ENCODE measurements at places on chromosomes 5 and 9.

GRCh38 chr5:181043285-181044092, 3.4 kb downstream of the BTNL9 start:
- DNase-seq: no peak

- no peak for DNase-seq
These were observed 34.3 kb downstream of the ZNF462 start for GRCh38 chr9:106897236-106897635.

- no peak for DNase-seq
These were observed 10.8 kb upstream of the SLC9A3 start for GRCh38 chr5:534743-535671.

GRCh38 chr9:108761655-108762347, 94.0 kb downstream of the ACTL7B start:
- no peak for DNase-seq

DNA sequence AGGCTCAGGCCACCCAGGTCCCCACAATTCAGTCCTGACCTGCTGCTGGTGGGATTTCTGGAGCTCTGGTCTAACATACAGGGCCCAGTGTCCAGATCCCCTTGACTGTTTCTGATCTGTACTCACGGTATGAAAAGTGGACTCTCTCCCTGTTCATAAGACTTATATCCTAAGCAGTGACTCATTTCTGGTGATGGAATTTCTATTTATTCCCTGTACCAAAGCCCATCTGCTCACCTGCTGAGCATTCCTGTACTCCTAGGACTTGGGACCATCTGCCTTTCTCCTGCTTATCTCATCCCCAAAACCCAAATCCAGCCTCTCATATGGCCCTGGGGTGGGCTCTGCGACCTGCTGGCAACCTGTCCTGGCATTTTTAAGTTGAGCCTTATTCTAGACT, 86.6 kb downstream of the APBA1 start:
- no peak for DNase-seq

DNA sequence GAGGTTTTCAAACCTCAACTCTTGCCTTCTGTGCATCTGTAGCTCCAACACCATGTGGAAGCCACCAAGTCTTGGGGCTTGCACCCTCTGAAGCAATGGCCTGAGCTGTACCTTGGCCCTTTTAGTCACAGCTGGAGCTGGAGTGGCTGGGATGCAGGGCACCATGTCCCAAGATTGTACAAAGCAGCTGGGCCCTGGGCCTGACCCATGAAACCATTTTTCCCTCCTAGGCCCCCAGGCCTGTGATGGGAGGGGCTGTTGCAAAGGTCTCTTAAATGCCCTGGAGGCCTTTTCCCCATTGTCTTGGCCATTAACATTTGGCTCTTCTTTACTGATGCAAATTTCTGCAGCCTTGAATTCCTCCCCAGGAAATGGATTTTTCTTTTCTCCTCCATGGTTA, 11.8 kb upstream of the ENTREP1 start:
- no peak for DNase-seq

DNA sequence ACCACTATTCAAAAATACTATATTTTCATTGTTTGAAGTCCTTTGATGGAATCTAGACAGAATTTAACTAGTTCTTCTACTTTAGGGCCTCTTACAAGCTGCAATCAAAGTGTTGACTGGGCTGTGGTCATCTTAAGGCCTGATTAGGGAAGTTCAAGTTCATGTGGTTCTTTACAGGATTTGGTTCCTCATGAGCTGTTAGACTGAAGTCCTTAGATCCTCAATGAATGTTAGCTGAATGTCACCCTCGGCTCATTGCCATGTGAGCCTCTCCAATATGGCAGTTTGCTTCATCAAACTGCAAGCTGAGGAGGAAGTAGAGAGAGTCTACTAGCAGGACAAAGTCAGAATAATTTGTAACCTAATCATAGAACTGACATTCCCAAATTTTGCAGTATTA, 135.1 kb downstream of the CSNK1G3 start:
- DNase-seq: no peak

DNA sequence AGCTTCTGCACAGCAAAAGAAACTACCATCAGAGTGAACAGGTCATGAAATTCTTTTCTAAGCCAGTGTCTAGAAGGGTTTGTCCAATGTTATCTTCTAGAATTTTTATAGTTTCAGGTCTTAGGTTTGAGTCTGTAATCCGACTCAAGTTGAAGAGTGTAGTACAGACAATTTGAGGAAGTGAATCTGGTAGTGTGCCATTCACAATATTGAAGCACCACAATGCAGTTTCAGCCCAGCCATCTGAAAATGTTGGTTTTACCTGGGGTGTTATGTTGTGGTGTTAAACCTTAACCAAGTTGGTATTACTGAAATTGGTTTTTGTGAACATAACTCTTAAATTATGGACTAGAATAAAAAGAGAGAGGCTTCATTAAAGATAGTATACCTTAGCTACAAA, 77.2 kb downstream of the ADAMTS16 start:
- DNase-seq: no peak

- DNase-seq: no peak
These were observed 130.8 kb downstream of the ARHGAP26 start for GRCh38 chr5:142900927-142901326.

GRCh38 chr5:121976979-121977378, 15.2 kb downstream of the SRFBP1 start:
- no peak for DNase-seq

DNA sequence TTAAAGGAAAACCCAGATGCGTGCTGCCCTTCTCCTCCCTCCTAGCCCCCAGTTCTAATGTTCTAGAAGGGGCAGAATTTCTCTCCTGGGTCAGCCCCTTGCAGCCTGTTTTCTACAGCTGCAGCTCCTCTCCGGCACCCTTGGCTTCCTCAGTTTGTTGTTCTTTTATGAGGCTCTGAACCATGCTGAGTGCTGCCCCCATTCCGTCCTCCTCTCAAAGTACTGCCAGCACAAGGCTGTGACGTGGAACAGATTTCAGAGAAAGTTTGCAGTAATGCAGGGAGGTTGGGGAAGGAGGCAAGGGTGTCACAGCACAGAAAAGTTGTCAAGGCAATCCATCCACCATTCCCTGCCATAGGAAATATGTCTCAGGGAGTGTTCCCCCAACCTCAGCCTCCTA, 63.3 kb downstream of the RGS3 start:
- no peak for DNase-seq

GRCh38 chr9:138060881-138061280, 183.3 kb downstream of the CACNA1B start:
- DNase-seq: no peak

DNA sequence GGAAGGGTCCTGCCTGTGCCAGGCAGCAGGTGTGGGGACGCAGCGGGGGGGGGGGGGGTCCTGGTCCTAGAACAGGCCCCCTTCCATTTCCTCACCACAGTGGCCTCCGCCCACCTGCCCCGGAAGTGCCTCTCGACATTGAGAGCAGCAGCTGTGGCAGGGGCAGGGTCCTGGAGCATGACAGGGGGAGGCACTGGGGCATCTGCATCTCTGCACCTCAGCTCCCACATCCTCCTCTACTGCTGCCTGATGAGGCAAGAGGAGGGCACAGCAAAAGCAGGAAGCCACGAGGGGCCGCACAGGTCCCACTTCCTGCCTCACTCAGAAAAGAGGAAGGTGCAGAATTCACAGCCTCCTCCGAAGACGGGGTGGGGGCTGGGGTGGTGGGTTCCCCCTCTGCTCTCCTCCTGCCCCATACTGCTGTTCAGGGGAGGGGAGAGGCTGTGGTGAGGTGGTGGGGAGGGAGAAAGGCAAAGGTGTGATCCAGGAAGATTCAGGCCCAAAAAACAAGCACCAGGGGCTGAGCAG, 14.8 kb downstream of the AKNA start:
- peak; percentile 76 for DNase-seq

GRCh38 chr5:8508231-8508630, 639.3 kb downstream of the MTRR start:
- DNase-seq: no peak

DNA sequence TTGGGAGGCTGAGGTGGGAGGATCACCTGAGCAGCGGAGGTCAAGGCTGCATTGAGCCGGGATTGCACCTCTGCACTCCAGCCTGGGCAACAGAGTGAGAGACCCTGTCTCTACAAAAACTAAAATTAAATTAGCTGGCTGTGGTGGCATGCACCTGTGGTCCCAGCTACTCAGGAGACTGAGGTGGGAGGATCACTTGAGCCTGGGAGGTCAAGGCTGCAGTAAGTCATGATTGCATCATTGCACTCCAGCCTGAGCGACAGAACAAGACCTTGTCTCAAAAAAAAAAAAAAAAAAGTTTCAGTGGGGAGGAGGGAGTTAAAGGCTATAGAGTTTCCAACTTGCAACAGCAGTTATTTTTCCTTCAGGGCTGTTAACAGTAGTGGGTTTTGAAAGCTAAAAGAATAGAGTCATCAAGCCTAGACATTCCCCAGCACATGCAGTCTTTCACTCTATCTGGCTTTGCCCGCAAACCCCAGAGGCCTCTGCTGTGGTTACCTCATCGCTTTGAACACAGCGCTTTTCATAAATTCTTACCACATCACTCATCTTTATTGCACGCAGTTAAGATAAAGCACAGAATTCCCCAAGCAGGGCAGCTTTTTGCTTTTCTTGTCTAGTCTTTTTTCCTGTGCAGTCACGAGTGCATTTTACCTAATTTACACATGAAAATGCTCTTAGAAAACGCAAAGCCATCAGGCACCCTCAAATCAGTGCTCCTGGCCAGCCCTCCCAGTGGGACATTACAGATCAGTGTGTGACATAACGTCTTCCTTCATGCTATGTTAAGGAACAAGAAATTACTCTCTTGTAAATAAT, 8.7 kb upstream of the SLC2A8 start:
- DNase-seq: peak; percentile 81

DNA sequence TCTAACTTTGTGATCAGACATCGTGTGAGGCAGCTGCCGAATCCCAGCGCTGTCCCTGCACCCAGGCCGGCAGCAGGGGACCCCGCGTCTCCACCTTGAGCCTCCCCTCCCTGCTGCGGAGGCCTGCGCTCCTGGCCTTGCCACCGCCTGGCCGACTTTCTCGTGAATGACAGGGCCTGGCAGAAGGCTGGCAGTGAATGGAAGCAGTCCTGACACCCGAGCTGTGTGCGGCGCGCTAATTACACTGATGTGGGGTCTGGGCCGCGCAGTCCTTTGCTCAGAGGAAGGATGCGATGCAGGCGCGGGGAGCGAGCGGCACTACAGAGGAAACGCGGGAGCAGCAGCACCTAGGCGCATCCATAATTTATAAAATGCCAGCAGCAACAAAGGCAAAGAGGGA, 40.3 kb downstream of the POU4F3 start:
- DNase-seq: no peak

DNA sequence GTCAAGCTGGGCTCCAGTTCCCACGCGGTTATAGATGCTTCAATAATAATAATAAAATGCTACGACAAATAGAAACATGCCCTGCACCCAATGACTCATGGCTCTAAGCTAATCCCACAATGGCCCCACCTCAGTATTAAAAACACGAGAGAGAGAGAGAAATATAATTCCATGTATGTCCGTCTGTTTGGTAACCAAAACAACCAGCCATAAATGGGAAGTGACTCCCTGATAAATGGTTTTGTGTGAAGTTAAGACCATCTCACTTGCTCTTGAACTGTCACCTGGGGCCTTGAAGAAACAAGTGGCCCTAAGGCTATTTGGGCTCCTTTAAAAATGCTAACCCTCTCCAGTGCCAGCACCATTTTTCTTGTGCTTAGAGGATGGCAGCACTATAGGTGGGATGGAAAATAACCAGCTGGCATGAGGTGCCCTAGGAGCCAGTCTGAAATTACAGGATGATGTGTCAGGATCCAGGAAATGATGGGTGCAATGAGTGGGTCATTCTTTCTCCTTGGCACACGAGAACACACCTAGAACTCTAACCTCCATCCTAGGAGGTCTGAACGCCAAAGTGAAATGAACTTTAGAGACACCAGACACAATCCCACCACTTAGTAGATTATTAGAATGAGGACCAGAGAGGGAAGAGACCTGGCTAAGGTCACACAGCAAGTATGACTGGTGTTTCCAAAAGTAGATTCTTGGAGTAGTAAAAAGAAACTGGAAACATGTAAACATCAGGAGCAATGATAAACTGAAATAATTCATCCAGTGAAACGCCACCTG, 35.7 kb upstream of the ADRB2 start:
- DNase-seq: no peak

DNA sequence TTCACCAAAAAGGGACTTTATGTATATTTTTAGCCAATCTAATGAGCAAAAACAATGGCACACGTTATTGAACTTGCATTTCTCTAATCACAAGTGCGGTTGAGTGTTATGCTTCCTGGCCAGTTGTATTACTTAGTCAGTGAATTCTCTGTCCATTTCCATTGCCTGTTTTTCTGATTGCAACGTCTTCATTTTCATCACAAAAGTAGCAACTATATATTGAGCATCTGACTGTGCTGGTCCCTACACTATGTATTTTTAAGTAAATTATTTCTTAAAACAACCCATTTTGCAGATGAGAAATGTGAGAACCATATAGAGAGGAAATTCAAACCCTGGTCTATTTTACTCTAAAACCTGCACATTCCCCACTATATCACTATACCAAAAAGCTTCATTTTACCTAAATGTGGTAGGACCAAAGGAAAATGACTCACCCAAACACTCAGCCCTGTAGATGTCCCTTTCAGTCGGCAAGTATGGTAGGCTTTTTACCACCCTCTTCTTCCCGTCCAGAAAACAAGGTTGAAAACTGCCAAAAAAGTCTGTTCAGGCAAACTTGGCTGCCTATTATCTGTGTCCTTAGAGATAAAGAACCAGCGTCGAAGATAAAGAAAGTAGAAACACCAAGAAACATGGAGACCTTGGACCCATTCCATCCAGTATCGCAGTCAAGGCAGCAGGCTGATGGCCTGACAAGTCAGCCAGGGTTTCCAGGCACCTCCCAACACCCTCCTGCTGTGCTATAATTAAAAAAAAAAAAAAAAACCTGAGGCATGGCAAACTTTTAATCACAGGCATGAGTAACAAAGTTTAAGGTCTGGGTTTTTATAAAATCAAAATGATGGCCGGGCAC, 18.8 kb upstream of the FAM13B start:
- no peak for DNase-seq

GRCh38 chr5:33312571-33313549, 127.9 kb upstream of the TARS1 start:
- DNase-seq: no peak
